ENCODE measurements at places on chromosomes 16 and 17. TPM values are rescaled to one million over a fixed set of nuclear protein-coding genes. Genes with fewer than 3 reads are reported as not detected.

ODAD4 gene
- total RNA-seq = 0.56 TPM

SDR42E2 gene
- total RNA-seq = not detected

SPIRE2 gene
- total RNA-seq = 1.8 TPM

KRTAP2-1 gene
- total RNA-seq = not detected

TRIM25 gene
- 7.5 TPM for total RNA-seq

PITPNM3 gene
- total RNA-seq = 0.56 TPM

NTN3 gene
- 0.22 TPM for total RNA-seq

TBC1D3B gene
- not detected for total RNA-seq

CDRT15 gene
- total RNA-seq = not detected

NPIPA3 gene
- total RNA-seq = not detected

UTS2R gene
- total RNA-seq = 0.44 TPM

Measured in right atrium auricular region (tissue), 2 donors.